ENCODE measurements at places on chromosomes 1 and 21.

DNA sequence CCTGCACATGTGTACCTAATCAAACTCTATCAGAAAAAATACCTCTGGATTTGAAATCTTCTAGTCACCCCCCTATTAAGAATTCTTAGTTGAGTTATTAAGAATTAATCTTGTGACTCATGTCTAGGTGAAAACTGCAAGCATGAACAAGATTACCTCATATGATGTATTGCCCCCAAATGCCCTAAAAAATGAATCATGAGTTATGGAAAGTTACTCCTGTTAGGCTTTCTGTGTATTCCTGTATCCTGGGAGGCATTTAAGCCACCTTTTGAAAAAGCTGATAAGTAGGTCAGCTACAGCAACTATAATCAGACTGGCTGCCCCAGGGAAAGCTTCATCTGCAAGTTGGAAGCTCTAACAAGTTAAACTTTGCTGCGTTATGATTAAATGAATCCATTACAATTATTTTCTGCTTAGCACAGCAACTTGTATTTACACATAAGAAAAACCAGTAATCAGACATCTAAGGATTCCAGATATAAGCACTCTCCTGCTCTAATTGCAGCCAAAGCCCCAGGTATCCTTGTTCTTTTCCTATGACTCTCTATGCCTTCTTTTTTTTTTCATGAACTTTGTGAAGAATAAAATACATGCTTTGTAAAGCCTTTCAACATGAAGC, 147.7 kb downstream of the NTPCR start:
- no peak overlapping the region for H3K4me3 ChIP-seq
- H3K36me3 ChIP-seq: peaks cover 25% of the 10 kb centered on the region
- H3K27ac ChIP-seq: no peak overlapping the region
- no peaks in the 10 kb centered on the region for H3K4me1 ChIP-seq
- no peak for DNase-seq

GRCh38 chr21:33820230-33820770, 95.3 kb downstream of the ATP5PO start:
- H3K36me3 ChIP-seq: no peaks in the 10 kb centered on the region
- H3K27ac ChIP-seq: no peak overlapping the region
- H3K4me3 ChIP-seq: no peak overlapping the region
- H3K27me3 ChIP-seq: no peaks in the 10 kb centered on the region
- no peaks in the 10 kb centered on the region for H3K4me1 ChIP-seq

- H3K4me3 ChIP-seq: no peak overlapping the region
- no peaks in the 10 kb centered on the region for H3K27me3 ChIP-seq
- DNase-seq: no peak
- peaks cover 39% of the 10 kb centered on the region for H3K36me3 ChIP-seq
- H3K4me1 ChIP-seq: peaks cover 34% of the 10 kb centered on the region
These were observed 17.0 kb upstream of the KCNQ4 start for GRCh38 chr1:40766560-40766959.

DNA sequence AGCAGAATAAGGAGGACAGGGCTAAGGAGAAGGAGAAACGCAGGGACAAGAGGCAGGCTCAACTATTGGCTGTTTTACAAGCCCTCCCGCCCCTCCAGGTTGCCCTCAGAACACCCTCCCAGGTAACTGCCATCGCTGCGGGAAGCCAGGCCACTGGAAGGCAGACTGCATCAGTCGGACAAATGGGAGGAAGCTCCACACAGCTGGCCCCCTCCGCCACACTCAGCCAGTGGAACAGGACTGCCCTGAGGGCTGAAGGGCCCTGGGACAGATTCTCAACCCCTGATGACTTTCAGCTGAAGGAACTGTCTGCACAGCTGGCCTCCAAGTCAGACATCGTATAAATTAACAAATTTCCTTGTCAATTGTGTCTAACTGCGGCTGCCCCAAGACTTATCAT, 21.8 kb downstream of the LRRC3 start:
- no peaks in the 10 kb centered on the region for H3K4me1 ChIP-seq
- no peak overlapping the region for H3K4me3 ChIP-seq
- H3K36me3 ChIP-seq: no peaks in the 10 kb centered on the region
- H3K27ac ChIP-seq: no peak overlapping the region

DNA sequence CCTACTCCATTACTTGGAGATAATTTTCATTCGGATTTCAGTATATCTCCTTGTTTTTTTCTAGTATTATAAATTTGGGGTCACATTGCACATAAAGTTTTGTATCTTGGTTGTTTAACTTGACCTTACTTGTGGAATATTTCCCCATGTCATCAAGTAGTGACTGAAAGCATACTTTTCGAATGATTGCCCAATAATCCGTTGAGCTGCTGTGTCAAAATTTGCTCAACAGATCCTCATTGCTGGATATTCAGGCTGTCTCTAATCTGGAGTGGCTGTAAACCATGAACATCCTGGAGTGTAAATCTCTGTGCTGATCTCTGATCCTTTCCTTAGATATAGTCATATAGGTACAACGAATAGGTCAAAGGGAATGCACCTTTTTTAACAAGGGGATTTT, 4.9 kb downstream of the NIPAL3 start:
- no peak overlapping the region for H3K27ac ChIP-seq
- H3K36me3 ChIP-seq: peaks cover 46% of the 10 kb centered on the region
- H3K4me3 ChIP-seq: no peak overlapping the region
- H3K27me3 ChIP-seq: no peaks in the 10 kb centered on the region
- no peak for DNase-seq

DNA sequence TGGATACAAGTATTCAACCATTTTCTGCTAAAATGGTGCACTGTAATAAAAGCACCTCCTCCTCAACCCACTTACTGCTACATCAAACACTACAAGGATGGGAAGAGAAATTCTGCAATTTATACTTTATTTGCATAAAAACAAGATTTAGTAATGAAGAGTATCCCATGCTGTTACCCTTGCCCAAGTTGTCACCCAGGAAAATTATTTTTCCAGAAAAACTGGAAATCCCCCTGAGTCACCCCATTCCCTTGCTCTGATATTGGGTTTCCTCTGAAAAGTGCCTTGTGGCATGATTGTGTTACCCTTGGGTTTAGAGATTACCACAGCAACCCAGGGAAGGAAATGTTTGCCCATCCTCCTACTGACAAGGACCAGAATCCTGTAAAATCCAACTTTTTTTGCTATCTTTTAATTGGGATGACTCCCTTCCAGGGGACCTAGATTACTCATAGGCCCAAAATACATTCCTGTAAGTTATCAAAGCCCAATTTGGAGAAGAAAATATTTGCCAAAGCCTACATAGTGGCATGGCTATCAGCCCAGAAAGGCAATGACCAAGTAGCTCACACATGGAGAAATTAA, 16.5 kb upstream of the ZC3H11B start:
- no peaks in the 10 kb centered on the region for H3K36me3 ChIP-seq
- no peak overlapping the region for H3K4me3 ChIP-seq
- H3K4me1 ChIP-seq: no peaks in the 10 kb centered on the region
- no peak for DNase-seq
- no peak overlapping the region for H3K27ac ChIP-seq

DNA sequence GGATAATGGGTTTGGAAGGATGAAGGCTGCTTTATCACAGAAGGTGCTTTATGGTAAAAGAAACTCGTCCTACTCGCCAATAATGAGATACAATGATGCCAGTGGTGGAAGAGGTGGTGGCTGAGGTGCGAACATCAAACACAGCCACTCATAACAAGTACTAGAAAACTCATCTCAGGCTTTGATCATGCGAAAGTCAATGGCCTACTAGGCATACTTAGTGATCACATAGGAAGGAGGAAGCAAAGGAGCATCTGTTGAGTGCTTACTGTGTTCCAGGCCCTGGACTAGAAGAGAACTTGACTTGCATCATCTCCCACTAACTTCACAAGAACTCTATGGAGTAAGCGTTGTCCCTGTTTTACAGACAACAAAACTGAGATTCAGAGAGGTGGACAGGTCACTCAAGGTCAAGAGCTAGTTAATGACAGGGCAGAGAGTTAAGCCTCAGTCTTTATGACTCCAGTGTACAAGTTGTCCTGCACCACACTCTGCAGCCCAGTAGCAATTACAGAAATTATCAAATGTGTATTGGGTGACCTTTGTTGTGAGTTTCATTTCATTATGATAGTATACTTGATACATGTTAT, 33.6 kb downstream of the RUNX1 start:
- DNase-seq: peak; percentile 41
- H3K4me3 ChIP-seq: no peak overlapping the region
- H3K27ac ChIP-seq: peak overlapping the region; percentile 80
- H3K27me3 ChIP-seq: no peaks in the 10 kb centered on the region
- peaks cover 24% of the 10 kb centered on the region for H3K36me3 ChIP-seq

- no peaks in the 10 kb centered on the region for H3K27me3 ChIP-seq
- no peak overlapping the region for H3K4me3 ChIP-seq
- H3K36me3 ChIP-seq: no peaks in the 10 kb centered on the region
- DNase-seq: no peak
- no peaks in the 10 kb centered on the region for H3K4me1 ChIP-seq
- H3K27ac ChIP-seq: no peak overlapping the region
These were observed 72.6 kb upstream of the CSF1 start for GRCh38 chr1:109837852-109838570.

GRCh38 chr1:37342736-37343135, 131.6 kb upstream of the ZC3H12A start:
- no peaks in the 10 kb centered on the region for H3K36me3 ChIP-seq
- no peaks in the 10 kb centered on the region for H3K4me1 ChIP-seq
- DNase-seq: no peak

GRCh38 chr1:218683242-218683641, 338.1 kb downstream of the TGFB2 start:
- DNase-seq: no peak
- H3K4me3 ChIP-seq: no peak overlapping the region
- H3K4me1 ChIP-seq: no peaks in the 10 kb centered on the region
- H3K27ac ChIP-seq: no peak overlapping the region

All from activated naive CD8-positive, alpha-beta T cell treated with anti-CD3 and anti-CD28 coated beads for 36 hours (primary cell).